ENCODE measurements at places on chromosomes 6 and 20.

DNA sequence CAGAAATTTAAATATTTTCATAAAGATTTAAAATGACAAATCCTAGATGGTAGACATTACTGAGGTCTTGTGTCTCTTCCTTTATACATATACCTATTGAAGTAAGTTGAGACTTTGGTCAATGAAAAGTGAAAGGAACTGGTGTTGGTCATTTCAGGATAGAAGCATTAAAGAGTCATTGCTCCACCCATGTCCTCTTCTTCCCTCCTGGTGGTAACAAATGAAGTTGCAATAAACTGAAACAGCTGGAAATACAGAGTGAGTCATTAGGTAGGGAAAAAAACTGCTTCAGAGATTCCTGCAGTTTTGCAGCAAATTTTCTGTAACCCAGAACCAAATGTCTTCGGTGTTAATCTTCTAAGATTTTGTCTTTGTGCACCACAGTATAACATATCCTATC lies 448.0 kb downstream of the EYS start:
- DNase-seq = no peak

- DNase-seq = peak; percentile 47
Observed at GRCh38 chr6:151494235-151494935, 568 bp downstream of the CCDC170 start.

- DNase-seq = no peak
Observed at GRCh38 chr20:24751551-24751950, 197.5 kb upstream of the CST7 start.

GRCh38 chr6:169864148-169865020 lies 113.0 kb downstream of the ERMARD start:
- DNase-seq = no peak

DNA sequence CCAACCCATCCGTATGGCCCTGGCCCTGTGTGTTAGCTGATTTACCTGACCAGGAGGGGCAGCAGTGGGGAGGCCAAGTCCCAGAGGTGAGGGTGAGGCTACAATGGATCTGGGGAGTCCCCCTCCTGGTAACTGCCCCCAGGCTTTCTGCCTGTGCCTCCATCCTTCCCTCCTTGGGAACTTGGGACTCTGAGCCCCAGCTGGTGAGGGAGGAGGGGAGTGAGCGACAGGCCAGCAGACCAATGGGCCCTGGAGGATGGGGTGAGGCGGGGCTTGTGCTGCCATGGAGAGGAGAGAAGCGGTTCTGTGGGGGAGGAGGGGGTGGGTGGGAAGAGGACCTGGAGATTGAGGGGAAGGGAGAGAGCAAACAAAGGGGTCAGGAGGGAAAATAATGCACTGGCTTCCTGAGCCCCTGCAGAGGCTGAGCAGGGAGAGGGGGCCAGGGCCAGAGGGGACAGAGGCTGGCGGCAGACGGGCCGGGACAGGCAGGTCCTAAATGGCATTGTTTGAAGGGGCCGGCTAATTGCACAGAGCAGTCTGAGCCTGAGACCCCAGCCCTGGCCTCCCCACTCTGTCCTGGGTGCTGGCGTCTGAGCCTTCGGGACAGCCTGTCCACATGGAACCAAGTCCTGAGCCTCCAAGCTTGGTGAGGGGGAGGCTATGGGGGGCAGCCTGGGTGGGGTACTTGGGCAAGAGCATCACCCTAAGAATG lies 17.5 kb downstream of the DNMT3B start:
- peak; percentile 74 for DNase-seq

DNA sequence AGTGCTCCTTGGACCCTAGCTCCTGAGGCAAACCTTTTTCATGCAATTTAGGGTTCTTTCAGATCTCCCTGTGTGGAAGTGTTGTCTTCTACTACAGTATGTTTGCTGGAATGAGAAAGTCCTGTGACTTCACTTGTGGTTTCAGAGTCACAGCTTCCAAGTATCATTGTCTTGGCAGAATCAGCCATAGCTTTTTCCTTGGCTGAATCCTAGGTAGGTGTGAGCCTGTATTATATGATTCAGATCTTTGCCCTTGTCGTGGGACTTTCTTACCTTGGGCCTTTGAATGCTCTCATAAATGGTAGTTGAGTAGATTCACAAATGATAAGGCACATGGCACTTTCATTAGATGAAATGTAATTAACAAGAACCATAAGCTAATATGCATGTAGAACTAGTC lies 16.5 kb downstream of the CARMIL1 start:
- DNase-seq = no peak

DNA sequence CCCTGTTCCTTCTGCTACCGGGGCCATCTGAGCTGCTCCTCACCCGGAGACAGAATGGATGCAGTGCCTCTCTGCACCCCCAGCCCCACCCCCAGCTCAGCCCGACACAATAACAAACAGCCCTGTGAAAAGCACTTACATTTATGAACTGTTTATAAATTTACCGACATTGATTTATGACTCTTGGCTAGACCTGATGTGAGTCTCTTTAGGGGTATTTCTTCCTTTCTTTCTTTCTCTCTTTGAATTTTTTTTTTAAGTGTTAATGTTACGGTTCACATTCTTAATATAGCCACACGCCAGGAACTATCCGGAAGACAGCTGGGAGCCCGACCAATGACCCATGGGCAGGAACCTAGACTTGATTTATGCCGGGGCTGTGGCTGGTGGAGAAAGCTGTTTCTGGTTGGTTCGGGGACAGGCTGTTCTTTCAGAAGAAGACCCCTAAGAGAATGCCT lies 266.3 kb downstream of the CDC5L start:
- DNase-seq = no peak
